ENCODE measurements at places on chromosomes 5 and 9.
A peak's percentile ranks its signal among the peaks of the same experiment; 100 is the strongest.

DNA sequence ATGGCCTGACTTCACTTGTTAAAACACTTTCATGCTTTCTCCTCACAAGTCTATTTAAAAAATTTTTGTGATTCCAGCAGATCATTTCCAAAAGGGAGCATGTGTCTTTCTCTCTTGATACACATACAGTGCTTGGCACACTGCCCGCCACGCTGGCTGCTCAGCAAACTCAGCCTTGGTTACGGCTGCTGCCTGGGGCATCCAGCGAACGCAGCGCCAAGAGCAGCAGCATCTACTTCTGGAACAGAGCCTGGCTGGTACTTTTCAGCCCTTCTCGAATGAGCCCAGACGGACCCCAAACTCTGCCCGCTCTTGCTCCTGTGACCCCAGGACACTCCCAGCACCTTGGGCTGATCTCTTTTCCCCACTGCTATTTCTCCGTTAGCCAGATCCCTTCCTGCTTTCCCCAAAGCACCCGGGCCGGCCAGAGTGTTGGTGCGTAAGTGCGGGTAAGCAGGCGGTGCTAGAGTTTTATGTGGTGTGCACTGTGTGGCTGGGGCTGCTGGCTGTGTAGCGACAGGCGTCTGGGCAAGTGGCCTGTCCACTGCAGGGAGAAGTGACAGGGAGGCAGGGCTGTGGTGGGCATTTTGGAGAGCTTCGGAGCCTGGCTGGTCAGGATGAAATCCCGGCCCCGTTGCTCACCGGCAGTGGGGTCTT, 73.2 kb downstream of the SH3PXD2B start:
- DNase-seq = no peak

DNA sequence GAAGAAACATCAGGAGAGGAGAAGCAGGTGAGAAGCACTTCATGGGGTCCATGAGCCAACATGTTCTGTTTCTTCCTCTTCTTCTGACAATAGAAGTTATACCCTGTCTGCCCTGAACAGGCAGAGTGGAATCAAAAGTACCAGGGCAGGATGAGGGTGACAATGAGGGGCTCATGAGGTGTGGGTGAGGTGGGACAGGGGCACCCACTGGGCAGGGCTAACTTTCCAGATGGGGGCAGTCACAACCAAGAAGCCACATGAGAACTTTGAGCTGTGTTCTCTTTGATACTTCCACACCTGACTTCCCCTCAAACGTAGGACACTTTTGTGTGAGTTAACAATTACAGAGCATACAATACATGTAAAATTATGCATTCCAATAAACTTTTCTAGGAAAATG, 92.7 kb downstream of the LHFPL2 start:
- DNase-seq = no peak

- DNase-seq = no peak
These were observed 430.6 kb downstream of the ZNF608 start for GRCh38 chr5:124315741-124316415.

DNA sequence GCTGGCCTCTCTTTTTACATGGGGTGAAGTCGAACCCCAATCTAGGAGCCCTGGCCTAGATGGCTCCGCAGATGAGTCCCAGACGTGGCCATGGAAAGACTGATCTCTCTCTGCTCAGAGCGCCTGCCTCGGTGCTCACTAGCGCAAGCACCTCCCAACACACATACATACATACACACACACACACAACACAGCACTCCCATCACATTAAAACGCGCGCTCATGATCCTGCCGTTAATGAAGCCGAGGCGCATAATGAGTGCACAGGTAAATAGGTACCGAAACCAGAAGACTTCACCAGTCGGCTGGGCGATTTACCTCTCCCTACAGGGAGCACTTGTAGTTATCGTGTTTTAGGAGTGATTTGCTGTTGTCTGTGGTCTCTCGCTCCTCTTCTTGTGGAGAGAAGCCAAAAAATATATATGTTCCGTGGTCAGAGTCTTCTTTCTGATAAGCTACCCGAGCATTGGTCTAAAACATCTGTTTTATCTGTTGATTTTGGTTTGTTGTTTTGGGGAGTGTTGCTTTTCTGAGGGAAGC, 207.7 kb downstream of the MEF2C start:
- no peak for DNase-seq

GRCh38 chr5:173228639-173229381, 6.2 kb downstream of the NKX2-5 start:
- peak; percentile 46 for DNase-seq

- no peak for DNase-seq
These were observed 706.6 kb downstream of the EFNA5 start for GRCh38 chr5:106964132-106964531.

- no peak for DNase-seq
These were observed 61.3 kb upstream of the SMC5 start for GRCh38 chr9:70197216-70198044.

DNA sequence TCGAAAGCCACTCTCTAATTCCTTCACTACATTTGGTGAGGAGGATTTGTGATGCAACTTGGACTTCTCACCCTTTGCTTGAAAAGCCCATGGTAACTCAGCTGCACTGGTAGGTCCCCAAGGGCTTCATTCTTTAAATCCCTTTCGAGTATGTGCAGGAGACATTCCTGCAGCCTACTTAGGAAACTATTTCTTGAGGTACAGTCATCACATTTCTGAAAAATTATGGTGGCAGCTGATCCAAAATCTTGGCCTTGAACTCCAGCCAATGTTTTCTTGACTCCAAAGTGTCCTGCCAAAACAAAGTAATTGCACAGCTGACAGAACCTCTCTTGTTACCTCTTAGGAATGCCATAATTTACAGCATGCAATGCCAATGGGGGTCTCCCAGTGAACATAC, 99.7 kb downstream of the NPR3 start:
- DNase-seq = no peak

GRCh38 chr9:99055384-99055783, 49.5 kb upstream of the TGFBR1 start:
- DNase-seq = no peak

- DNase-seq = no peak
These were observed 139.1 kb upstream of the ERCC6L2 start for GRCh38 chr9:95736370-95736769.

DNA sequence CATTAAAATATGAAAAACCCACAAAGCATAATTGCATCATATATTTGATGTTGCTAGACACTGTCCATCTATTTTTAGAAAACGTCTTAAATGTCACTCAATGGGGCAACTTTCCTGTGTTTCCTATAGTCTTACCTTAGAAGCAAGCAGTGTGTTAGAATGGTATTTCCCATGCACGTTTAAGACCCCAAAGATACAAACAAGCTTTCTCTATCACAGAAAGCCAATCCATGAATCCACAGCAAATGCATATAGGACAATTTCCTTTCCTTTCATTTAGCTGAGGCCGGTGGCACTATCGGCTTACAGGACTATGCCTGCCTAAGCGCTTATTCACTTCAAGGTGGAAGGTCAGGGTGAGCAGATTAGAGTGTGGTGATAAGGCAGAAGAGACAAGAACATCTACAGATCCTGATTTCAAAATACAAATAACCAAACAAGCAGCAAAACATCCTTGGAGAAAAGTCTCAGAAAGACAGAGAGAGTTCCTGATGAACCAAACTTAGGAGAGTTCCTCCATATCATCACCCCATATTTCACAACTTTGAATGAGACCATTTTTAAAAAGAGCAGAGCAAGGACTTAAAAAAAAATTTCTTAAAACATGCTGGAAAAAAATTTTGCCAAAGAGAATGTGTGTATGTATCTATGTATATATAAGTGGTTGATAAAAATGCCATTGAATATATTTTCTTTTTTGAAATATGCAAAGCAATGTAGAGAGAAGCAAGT, 57.2 kb downstream of the MEF2C start:
- DNase-seq = no peak

GRCh38 chr5:134370871-134371833, at the start of gene UBE2B:
TSS of gene UBE2B (plus strand) at chr5:134371569. CDS start at chr5:134371596, 27 bp downstream.
- peak; percentile 100 for DNase-seq

DNA sequence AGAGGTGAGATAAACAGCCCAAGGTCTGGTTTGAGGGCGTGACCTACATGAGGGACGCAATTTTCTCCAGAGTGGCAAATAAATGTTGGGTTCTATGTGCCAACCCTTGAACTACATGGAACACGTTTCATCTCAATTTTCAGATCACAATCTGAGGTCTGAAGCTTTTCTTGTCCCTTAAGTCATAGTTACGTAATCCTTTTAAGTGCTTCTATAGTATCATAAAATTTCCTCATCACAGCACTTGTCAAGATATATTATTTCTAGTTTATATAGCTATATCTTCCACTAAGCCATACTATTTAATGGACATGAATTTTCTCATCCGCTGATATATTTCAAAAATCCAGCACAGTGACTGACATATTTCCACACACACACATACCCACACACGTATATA, 53.1 kb upstream of the GRIN3A start:
- no peak for DNase-seq

GRCh38 chr5:180487556-180487955, 6.6 kb upstream of the CNOT6 start:
- no peak for DNase-seq

GRCh38 chr9:137602661-137603060, 2.8 kb upstream of the ARRDC1 start:
- no peak for DNase-seq

- no peak for DNase-seq
These were observed 286.8 kb upstream of the PANK3 start for GRCh38 chr5:168865968-168866367.

DNA sequence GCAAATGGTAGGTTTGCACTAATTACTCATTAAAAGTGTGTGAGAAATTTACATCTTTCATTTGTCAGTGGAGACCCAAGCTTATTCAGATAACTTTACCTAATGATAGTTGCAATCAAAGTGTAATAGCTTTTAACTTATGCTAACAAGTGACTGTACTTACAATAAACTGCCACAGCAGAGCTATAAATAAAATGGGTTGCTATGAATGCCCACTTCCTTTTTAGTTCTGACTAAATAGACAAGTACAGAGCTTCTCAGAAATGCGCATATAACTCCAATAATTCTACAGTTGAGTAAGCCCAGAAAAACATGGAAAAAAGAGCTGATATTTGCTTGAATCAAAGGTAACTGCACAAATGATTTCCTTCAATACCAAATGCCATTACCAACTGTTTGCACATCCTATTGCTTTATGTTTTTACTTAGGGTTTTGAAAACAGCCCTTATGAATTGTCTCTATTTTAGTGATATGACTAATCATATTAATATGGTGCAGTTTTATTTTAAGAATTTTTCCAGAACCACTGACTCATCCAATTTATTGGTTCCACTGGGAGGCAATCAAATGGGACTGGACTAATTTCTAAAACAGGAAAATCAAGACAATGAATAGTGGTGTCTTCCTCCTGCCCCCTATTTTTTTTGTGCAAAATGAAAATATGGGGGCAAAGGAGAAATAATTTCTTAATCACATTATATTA, 84.1 kb downstream of the PPP2R2B start:
- DNase-seq = no peak

- no peak for DNase-seq
These were observed 460.4 kb upstream of the RORB start for GRCh38 chr9:74036549-74037231.

DNA sequence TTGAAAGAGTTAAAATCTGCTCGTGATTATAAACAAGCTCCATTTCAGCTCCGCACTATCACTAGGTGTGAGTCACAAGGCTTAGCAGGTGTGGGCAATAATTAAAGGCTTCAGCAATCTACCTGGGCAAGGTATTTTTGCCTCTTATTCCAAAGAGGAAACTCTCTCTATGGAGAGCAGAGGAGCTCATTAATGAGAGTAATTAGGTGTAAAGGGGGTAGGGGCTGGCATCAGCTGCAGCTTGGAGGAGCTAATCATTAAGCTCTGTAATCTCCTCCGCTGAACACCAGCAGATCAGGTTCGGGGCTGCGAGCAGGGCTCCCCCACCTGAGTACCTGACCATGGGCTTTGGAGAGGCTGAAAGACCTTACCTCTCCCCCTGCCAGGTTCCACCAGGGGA, 129.2 kb downstream of the CRB2 start:
- peak; percentile 30 for DNase-seq

- DNase-seq = peak; percentile 45
These were observed 6.3 kb upstream of the MED7 start for GRCh38 chr5:157148734-157149615.

GRCh38 chr5:143605403-143606005, 202.0 kb upstream of the NR3C1 start:
- no peak for DNase-seq

GRCh38 chr9:126947529-126947928, 32.9 kb downstream of the RALGPS1 start:
- no peak for DNase-seq

- DNase-seq = no peak
These were observed 46.2 kb upstream of the FCN2 start for GRCh38 chr9:134834217-134834956.

GRCh38 chr9:36217256-36217968, 26.7 kb downstream of the CLTA start:
- no peak for DNase-seq

GRCh38 chr5:118952992-118953651, 35.2 kb downstream of the DTWD2 start:
- no peak for DNase-seq

- DNase-seq = no peak
These were observed 3.9 kb downstream of the ZDHHC12 start for GRCh38 chr9:128719919-128720605.

- DNase-seq = no peak
These were observed 284.2 kb downstream of the NSG2 start for GRCh38 chr5:174329738-174330137.

DNA sequence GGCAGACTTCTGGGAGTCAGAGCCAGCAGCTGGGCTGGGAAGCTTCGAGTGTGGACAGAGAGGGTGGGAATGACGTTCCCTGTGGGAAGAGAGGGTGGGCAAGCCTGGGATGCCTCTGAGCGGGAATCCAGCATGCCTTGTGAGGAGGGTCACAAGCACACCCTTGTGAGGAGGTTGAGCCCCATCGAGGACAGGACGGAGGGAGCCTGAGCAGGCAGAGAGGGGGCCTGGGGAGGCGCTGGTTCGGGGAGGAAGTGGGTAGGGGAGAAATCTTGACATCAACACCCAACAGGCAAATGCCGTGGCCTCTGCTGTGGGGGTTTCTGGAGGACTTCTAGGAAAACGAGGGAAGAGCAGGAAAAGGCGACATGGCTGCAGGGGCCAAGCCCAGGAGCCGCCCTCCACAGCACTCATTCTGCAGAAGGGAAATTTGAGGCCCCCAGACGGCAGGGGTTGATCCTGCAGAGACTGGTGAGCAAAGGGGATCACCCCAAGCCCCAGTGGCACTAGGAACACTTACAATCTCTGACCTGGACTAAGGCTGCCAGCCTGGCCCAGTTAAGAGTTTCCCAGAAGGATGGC, 1.1 kb upstream of the IL13 start:
- no peak for DNase-seq

GRCh38 chr9:127970401-127971313, 10.1 kb downstream of the EEIG1 start:
- peak; percentile 19 for DNase-seq

Data from right kidney (tissue), 9 donors.